Putamen (tissue), 1 donor: ENCODE measurements at places on chromosomes 6 and 20.

DNA sequence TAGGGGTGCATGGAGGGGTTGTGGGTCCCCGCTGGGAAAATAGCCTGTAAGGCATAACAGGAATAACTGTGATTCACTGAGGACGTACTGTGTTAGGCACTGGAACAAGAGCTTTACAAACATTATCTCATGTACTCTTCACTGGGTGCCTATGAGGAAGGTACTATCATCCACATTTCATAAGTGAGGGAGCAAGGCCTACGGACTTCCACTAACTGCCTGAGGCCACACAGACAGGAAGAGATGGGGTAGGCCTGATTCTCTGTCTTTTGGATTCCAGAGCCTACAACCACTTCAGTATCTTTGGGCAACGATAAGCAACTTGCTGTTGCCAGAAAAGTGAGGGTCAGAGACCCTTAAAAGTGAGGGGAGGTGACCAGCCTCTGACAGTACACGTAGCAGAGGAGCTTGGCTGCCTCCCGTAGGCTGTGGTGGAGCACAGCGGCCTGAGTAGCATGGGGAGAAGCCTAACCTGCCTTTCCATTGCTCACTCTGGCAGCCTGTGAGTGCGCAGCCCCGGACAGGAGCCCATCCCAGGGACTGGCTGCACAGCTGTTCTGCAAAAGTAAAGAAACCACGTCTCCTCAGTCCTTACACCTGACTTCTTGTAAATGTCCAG is 30.4 kb downstream of the PSMB1 start:
- DNase-seq: no peak

GRCh38 chr6:36978421-36979346 is 7.3 kb downstream of the MTCH1 start:
- DNase-seq: no peak

- DNase-seq: no peak
These were observed 25.3 kb upstream of the PYGB start for GRCh38 chr20:25222461-25223178.

- no peak for DNase-seq
These were observed 121.0 kb upstream of the RNF24 start for GRCh38 chr20:4136078-4136966.

DNA sequence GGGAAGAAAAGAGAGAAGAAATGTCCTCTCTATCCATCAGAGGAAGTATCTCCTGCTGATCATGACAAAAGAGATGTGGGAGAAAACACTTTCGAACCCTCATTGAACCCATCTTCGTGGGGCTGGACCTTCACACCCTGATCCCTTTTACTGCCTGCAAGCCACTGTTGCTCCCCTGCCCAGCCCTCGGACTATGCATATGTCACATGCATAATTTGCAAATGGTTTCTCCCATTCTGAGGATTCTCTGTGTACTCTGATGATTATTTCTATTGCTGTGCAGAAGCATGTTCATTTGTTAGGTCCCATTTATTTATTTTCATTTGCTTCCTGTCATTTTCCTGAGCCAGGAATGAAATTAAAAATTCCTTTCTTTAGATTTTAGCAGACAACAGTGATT is 64.7 kb downstream of the DNAAF9 start:
- no peak for DNase-seq

DNA sequence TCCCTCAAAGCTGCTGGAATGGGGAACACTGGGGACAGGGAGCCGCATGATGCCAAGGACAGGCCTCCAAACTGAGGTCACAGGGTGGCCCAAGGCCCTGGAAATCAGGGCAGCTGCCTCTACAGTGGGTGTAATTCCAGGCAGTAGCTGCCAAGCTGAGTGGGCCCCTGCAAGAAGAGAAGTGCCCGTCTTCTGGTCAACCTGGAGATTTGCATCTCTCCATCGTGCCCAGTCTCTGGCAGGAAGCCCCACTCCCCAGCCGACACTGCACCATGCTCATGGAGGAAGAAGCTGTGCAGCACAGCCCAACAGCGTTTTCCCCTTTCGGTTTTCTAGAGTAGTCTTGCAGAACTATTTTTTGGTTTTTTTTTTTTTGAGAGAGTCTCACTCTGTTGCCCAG is 2.2 kb upstream of the FAM209A start:
- no peak for DNase-seq

GRCh38 chr6:164897523-164898235 is 411.7 kb downstream of the C6orf118 start:
- no peak for DNase-seq

- peak; percentile 34 for DNase-seq
These were observed 73.1 kb downstream of the DNAAF9 start for GRCh38 chr20:3334156-3334943.

DNA sequence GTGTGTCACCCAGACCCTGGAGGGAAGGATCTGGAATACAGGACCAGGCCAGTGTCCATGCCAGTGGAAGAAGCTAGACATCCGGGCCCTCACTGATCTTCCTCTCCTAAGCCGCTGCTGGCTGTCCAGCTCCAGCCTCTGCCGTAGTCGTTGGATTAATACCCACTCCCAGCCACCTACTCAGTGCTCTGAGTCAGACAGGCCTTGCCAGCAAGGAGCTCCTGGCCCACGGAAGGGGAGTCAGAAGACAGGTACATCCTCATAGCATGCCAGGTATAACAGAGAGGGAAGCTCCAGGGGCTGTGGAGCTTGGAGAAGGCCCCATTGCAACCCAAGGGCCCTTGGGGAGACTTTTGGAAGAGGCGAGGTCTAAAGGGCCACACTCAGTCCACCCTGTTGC is 49.0 kb downstream of the STK35 start:
- no peak for DNase-seq
